Endodermal cell (in vitro differentiated cells): ENCODE measurements at places on chromosomes 6 and 20.

DNA sequence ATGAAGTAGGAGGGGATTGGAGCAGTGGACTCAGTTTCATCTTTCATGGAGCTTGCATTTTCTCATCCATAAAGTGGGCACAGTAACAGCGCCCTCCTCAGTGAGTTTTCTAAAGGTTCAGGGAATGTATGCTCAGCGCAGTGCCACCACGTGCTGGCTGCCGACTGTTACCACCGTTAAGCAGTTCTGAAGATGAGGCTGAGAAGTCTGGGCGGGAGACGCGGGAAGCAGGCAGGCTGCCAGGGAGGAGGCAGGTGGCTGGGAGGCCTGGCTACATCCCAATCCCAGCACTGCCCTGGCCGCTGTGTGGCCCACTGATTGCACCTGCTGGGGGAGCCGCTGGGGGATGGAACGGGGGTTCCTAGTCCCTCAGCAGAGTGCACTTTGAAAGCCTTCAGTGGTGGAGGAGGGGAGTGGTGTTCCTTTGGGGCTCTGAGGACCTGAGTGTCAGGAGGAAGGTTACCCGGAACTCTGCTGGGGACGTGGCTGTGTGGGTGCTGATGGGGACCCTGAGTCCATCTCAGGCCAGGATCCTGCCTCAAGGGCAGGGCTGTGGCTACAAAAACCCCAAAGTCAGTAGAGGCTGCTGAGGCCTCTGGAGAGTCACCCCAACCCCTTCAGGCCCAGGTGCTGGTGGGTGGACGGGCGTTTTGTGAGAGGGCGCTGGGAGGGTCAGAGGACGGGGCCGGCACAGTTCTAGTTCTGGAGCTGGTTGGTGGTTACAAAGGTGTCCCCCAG is 28.0 kb upstream of the PHACTR3 start:
- no peaks in the 10 kb centered on the region for H3K4me1 ChIP-seq
- H3K27me3 ChIP-seq, result peaks cover 95% of the 10 kb centered on the region
- H3K36me3 ChIP-seq, result no peaks in the 10 kb centered on the region

GRCh38 chr20:37954190-37954589 is 51.3 kb downstream of the VSTM2L start:
- DNase-seq, result no peak
- no peak overlapping the region for H3K4me3 ChIP-seq
- H3K4me1 ChIP-seq, result no peaks in the 10 kb centered on the region
- H3K27ac ChIP-seq, result no peak overlapping the region
- no peaks in the 10 kb centered on the region for H3K27me3 ChIP-seq
- H3K36me3 ChIP-seq, result no peaks in the 10 kb centered on the region

DNA sequence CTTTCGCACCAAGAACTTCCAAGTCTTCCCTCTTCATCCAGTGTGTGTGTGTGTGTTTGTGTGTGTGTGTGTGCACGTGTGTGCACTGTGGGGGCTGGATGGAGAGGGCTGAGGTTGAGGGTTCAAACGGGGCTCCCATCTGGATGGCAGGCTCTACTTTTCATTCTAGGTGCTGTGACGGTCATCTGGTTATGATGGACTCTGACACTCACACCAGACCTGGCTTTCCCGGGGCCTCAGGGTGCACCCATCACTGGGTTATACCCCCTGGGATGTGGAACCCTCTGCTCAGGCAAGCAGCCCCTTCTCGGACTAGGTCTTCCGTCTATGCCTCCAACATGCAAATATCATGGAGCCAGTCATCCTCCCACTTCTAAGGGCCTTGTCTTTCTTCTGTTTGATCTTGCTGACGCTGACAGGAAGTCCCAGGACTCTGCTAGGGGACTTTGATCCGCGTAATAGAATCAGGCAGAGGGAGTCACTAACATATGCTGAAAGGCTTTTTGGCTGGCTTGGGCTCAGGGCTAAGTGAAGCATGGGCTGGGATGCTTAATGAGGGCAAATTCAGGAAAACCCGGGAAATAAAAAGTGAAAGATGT is 313.6 kb downstream of the CDC5L start:
- no peak overlapping the region for H3K27ac ChIP-seq
- no peaks in the 10 kb centered on the region for H3K36me3 ChIP-seq
- no peaks in the 10 kb centered on the region for H3K27me3 ChIP-seq
- H3K4me1 ChIP-seq, result no peaks in the 10 kb centered on the region
- no peak for DNase-seq

GRCh38 chr20:11906626-11907480 is 10.8 kb upstream of the BTBD3 start:
- H3K4me3 ChIP-seq, result no peak overlapping the region
- H3K36me3 ChIP-seq, result peaks cover 8% of the 10 kb centered on the region
- DNase-seq, result no peak
- H3K4me1 ChIP-seq, result no peaks in the 10 kb centered on the region

DNA sequence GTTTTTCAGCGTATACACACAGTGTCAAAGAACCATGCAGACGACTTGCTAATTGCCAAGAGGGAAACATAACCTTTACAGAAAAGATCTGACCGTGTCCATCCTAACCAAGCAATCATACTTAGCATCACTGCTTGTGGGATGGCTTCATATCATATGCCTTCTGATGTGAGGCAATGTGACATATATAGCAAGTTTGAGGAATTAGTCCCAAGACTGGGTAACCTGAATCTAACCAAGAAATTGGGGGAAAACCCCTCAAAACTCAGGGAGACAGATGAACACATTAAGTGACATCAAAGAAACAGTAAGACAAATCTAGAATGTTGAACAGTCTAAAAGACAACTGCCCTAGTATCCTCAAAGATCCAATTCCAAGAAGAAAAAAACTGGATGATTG is 18.4 kb downstream of the GNL1 start:
- no peak for DNase-seq
- no peaks in the 10 kb centered on the region for H3K4me1 ChIP-seq
- H3K4me3 ChIP-seq, result no peak overlapping the region
- H3K27me3 ChIP-seq, result no peaks in the 10 kb centered on the region
- H3K27ac ChIP-seq, result no peak overlapping the region
